ENCODE measurements at places on chromosomes 16 and 17. TPM values are rescaled to one million over a fixed set of nuclear protein-coding genes. Genes with fewer than 3 reads are reported as not detected.

The SLC5A10 gene
- not detected for total RNA-seq

The BCL6B gene
- 1.4 TPM for total RNA-seq

The TNFSF12 gene
- 3.3 TPM for total RNA-seq

The FAM171A2 gene
- total RNA-seq, result 60.8 TPM

The ACSM2B gene
- not detected for total RNA-seq

The WFDC1 gene
- 0.62 TPM for total RNA-seq

The MRPL12 gene
- total RNA-seq, result 4.7 TPM

The ABCC1 gene
- 10.5 TPM for total RNA-seq

The CLEC18A gene
- not detected for total RNA-seq

The MYH1 gene
- not detected for total RNA-seq

The C16orf46 gene
- 1.4 TPM for total RNA-seq

The FASN gene
- total RNA-seq, result 84.1 TPM
